ENCODE measurements at places on chromosomes 7 and 10. TPM values are rescaled to one million over a fixed set of nuclear protein-coding genes. Genes with fewer than 3 reads are reported as not detected.

The SLC39A12 gene
- polyA plus RNA-seq = not detected

The CYP3A4 gene
- polyA plus RNA-seq = 0.11 TPM

The FAS gene
- 10.3 TPM for polyA plus RNA-seq

The GBX1 gene
- polyA plus RNA-seq = 0.27 TPM

The PSAP gene
- polyA plus RNA-seq = 853 TPM

The IL15RA gene
- polyA plus RNA-seq = 2.0 TPM

The ASIC3 gene
- 2.9 TPM for polyA plus RNA-seq

The HOXA13 gene
- not detected for polyA plus RNA-seq

The CCDC3 gene
- 14.8 TPM for polyA plus RNA-seq

GRCh38 chr7:128393526-128394330 is 16.1 kb downstream of the IMPDH1 start:
- DNase-seq = no peak

DNA sequence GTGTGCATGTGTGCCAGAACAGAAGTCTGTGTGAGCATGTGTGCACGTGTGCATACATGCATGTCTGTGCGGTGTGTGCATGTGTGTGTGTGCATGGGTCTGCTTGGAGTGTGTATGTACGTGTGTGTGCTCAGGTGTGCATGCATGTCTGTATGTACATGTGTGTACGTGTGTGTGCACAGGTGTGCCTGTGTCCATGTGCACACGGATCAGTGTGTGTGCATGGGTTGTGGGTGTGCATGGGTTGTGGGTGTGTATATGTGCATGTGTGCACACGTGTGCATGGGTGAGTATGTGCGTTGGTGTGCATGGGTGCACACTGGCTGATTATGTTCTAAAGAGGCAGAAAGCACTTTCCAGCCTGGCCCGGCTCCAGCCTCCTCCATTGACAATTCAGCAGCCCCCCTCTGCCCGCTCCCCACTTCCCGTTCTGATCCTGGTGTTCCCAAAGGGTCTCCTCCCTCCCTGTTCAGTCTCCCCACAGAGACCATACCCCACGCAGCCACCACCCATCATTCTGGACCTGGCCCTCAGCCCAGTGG is 44.1 kb upstream of the PDGFA start:
- DNase-seq = no peak

DNA sequence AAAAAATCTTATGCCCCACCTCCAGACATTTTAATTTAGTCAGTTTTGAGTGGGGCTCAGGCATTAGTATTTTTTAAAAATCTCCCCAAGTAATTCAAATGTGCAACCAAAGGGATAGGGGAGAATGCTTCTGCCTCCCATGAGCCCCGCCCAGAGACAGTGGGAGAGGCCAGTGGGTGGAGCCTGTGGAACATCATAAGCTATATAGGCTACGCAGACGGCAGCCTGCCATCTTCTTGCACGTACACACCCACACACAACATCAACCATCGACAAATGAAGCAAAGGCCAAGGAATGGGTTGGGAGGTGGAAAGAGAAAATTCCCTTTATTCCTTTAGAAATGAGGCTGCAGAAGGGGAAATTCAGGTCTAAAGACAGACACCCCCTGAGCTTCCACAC is 25.2 kb downstream of the CREB3L2 start:
- no peak for DNase-seq

GRCh38 chr10:48231178-48231577 is 43.3 kb downstream of the FRMPD2 start:
- no peak for DNase-seq

DNA sequence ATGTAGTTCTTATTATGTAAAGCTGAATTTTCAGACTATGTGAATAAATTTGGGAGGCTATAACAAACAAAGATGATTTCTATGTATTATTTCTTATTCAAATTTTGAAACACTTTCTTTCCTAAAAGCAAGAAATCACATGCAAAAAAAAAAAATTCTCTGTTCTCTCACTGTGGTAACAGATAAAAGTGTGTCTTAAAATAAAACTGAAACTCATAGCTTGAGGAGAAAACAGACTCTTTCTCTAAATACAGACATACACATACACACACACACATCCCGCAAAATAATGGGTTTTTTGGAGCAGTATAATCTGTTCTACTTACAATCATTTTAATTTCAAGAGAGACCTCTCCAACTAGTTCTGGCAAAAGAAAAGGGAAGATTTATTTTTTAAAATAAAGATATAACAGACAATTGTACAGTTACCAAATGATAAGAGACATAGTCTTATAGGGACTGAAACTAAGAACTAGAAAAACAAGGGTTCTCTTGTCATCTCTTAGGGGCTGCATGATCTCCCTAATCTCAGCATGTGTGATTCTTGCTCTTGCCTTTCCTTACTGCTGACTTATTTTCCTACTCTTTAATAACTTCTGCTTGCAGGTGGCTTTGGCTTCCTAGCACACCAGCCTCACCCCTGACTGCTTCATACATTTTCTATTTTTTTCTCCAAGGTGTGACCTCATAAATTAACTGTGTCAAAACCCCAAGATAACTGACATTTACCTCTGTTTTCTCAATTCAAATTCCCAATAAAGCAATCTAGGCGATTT is 483.5 kb upstream of the POT1 start:
- DNase-seq = no peak

DNA sequence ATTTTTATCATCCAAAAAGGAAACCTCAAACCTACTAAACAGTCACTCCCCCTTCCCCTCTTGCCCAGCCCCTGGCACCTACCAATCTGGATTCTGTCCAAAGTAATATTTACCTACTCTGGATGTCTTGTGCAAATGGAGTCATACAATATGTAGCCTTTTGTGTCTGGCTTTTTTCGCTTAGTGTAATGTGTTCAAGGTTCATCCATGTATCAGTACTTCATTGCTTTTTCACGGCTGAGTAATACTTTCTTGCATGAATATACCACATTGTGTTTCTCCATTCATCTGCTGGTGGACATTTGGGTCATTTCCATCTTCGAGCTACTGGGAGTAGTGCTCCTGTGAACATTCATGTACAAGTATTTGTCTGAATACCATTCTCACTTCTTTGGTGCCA is 113.6 kb downstream of the EEPD1 start:
- DNase-seq = no peak

All from left renal pelvis (tissue), 4 donors.